Mesothelial cell of epicardium (in vitro differentiated cells): ENCODE measurements at places on chromosomes 12 and 14. TPM values are rescaled to one million over a fixed set of nuclear protein-coding genes. Genes with fewer than 3 reads are reported as not detected.

GRCh38 chr12:109126784-109127183, 10.4 kb downstream of the ACACB start:
- no peak overlapping the region for H3K27ac ChIP-seq
- H3K4me3 ChIP-seq, result no peak overlapping the region
- H3K36me3 ChIP-seq, result no peaks in the 10 kb centered on the region
- no peaks in the 10 kb centered on the region for H3K4me1 ChIP-seq
- DNase-seq, result no peak
- H3K27me3 ChIP-seq, result peaks cover 7% of the 10 kb centered on the region

DNA sequence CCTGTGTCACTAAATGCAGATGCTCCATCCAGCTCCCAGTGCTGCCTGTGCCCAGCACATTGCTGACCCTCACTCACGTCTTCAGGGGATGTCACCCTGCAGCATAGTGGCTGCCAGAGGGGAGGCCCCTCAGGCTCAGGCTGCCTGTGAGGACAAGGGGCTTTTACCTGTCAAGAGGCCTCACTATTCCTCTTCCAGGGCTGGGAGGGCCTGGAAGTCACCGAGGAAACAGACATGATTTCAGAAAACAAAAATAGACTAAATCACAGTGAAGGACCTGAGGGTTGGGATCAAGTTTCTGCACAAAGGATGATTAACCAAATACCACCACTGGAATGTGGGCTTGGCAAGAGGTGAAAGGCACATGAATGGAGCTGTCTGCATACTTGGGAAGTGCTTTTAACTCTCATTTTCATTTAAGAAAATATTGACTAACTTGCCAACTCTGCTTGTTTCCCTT, 1202.3 kb downstream of the BCL11B start:
- DNase-seq, result peak; percentile 41
- H3K36me3 ChIP-seq, result no peaks in the 10 kb centered on the region
- no peaks in the 10 kb centered on the region for H3K27me3 ChIP-seq
- H3K4me3 ChIP-seq, result no peak overlapping the region

The HCAR1 gene
- total RNA-seq, result 1.2 to 1.3 TPM (median 1.2 TPM) in 3 replicates

DNA sequence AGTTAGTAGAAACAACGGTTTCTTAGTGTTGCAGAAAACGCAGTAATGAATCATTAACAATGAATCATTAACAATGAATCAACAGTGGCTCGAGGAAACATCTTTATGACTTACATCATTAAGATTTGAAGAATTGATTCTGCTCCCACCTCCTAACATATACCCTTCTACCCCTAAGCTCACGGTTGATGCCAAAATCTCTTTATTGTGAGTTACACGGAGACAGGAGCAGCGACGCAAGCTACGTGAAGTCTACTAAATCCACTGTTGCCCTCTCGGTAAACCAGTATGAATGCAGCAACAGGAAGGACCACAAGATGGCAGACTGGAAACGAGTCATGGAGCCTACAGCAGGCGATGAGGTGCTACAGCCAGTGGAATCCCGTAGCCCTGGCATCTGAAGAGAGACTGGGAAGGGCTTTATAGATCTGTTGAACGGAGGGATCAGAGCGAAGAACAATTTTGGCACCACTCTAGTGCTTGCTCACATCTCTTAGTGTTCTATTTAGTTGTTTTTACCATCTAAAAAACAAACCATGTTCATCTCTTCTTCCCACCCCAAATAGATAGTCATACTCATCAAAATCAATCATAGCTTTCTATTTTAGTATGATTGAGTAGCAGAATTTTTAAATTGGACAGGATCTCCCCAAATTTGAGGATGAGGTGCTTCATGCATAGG, 332.7 kb downstream of the DUSP6 start:
- no peaks in the 10 kb centered on the region for H3K36me3 ChIP-seq
- DNase-seq, result peak; percentile 76
- no peak overlapping the region for H3K27ac ChIP-seq
- H3K4me3 ChIP-seq, result no peak overlapping the region

DNA sequence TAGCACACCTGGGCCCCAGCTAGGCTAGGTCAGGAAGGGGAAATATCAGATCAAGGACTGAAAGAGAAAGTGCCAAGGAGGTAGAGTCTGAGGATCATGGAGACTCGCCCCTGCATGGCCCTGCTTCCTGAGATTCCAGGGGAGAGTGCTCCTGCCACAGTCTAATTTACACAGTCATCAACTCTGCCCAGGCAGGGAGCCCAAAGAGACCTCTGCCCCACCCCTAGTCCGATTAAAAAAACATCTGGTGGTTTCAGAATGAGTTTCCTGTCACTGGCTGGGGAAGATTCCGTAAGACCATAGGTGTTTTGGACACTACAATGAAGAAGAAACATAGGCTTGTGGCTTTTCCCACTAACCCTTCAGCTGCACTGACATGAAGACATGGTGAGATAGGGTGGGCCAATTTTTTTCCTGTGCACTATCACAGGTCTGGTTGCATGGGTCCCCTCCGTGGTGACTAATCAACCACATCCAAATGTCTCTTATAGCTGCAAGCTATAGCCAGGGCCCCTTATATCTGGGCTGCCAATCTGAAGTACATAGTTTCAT, 31.5 kb upstream of the GZMB start:
- DNase-seq, result no peak
- no peak overlapping the region for H3K27ac ChIP-seq
- no peaks in the 10 kb centered on the region for H3K36me3 ChIP-seq
- no peak overlapping the region for H3K4me3 ChIP-seq
- H3K27me3 ChIP-seq, result no peaks in the 10 kb centered on the region

DNA sequence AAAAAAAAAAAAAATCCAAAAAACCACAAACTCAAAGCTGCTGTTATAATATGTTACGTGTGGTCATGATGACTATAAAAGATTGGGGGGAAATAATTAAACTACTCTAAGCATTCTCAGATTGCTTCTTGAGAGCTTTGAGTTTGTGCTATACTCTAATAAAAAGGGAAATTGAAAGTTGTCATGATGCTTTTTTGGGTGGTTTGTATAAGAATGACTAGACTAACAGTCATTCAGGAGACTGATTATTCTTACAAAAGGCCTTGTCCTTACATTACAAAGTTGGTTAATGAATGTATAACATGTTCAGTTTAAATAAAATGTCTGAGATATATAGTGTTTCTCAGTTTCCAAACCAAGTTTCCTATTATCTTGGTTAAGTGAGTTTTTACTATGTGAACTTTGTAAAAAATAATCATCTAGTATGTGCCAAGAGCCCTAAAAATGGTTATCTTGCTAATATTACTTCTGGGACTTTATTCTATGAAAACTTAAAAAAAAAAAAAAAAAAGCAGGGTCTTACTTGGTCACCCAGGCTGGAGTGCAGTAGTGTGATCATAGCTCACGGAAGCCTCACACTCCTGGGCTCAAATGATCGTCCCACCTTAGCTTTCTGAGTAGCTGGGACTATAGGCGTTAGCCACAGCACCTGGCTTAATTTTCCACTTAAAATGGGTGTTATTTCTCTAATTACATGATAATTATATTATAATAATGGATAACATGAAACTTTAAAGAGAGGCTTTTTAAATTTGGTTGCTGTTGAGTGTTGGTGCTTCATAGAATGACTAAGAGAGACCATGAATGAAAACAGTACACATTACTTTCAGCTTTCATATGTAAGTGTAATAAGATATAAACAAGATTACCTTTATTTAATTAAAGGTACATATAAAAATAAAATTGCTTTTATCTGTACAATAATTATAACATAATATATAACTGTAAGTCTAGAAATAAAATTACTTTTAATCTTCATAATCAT, 459.6 kb upstream of the RGS6 start:
- no peak overlapping the region for H3K27ac ChIP-seq
- DNase-seq, result no peak
- peaks cover 14% of the 10 kb centered on the region for H3K4me1 ChIP-seq
- no peaks in the 10 kb centered on the region for H3K27me3 ChIP-seq

- peaks cover 28% of the 10 kb centered on the region for H3K4me1 ChIP-seq
- DNase-seq, result no peak
- H3K36me3 ChIP-seq, result peaks cover 28% of the 10 kb centered on the region
- no peak overlapping the region for H3K27ac ChIP-seq
Observed at GRCh38 chr14:103735815-103736545, 20.4 kb downstream of the ZFYVE21 start.

GRCh38 chr14:37447883-37448391, 147.1 kb downstream of the FOXA1 start:
- peak overlapping the region; percentile 78 for H3K27ac ChIP-seq
- DNase-seq, result no peak
- H3K27me3 ChIP-seq, result no peaks in the 10 kb centered on the region

The RNASE2 gene
- not detected in 3 replicates for total RNA-seq

GRCh38 chr12:89484470-89484869, 40.1 kb downstream of the GALNT4 start:
- DNase-seq, result no peak
- no peak overlapping the region for H3K27ac ChIP-seq
- H3K36me3 ChIP-seq, result peaks cover 6% of the 10 kb centered on the region
- H3K4me3 ChIP-seq, result no peak overlapping the region
- no peaks in the 10 kb centered on the region for H3K27me3 ChIP-seq
